ENCODE measurements at places on chromosomes 7 and 10.

DNA sequence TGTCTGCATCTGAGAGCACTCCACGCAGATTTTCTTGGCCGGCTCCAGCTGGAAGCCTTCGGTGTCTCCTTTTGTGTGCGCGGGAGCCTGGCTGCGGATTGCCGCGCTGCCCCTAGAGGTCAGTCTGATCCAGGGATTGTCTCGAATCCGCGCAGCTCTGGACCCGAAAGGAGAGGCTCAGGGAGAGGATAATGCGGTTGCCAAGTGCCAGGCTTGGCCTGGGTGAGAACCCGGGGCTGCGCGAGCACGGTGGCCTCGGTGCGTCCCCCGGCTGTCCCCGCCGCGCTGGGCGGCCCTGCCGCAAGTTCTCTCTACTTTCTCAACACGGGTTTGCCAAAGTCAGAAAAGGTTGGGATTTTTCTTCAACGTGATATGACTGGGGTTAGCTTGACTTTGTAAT lies 140.9 kb downstream of the ADCYAP1R1 start:
- peak; percentile 9 for DNase-seq

GRCh38 chr10:2120746-2121145 lies 383.4 kb upstream of the ADARB2 start:
- DNase-seq = no peak

- DNase-seq = no peak
Observed at GRCh38 chr7:105198223-105198622, 184.2 kb downstream of the KMT2E start.

DNA sequence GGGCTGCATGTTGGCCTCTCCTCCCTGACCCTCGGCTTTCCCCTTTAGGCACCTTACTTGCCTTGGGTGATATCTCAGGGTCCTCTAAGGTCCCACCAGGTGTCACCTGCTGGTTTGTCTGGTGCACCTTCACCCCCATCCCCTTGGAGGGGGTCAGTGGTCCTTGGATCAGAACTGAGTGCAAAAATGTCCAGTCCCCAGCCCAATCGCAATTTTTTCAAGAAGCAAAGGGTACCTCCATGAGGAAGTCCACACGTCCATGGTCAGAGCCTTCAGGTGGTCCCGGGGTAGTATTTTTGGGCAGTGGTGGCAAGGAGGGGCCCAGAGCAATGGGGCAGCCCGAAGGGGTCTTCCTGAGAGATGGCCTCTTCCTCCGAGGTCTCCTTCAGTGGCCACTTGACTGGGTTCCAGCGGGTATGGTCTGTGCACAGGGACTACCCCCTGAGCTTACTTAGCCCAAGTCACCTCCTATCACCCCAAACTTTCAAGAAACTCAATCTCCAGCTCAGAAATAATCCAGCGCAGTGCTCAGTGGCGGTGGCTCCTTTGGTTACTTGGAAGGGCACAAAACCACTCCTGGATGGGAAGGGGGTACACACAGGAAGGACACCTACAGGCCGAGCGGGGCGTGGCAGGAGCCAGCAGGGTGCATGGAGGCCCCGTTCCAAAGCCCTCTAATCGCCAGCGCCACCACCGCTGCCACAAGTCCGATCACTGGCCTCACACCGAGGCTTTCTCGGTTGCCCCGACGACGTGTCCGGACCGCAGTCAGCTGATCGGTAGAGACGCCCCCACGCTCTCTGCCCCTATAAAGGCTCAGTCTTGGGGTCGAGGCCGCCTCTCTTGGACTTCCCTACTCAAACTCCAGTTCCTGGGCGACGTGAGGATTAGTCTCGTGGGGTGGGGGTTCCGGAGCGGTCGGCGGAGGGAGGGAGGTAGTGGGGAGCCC lies 4.5 kb downstream of the SAP25 start:
- DNase-seq = no peak

- DNase-seq = no peak
Observed at GRCh38 chr10:49114718-49115014, 656 bp downstream of the VSTM4 start.

GRCh38 chr10:28429573-28430216 lies 103.2 kb upstream of the WAC start:
- no peak for DNase-seq

GRCh38 chr7:23472956-23473843 lies 2.9 kb upstream of the IGF2BP3 start:
- no peak for DNase-seq

GRCh38 chr7:134101716-134102115 lies 25.4 kb upstream of the LRGUK start:
- no peak for DNase-seq

DNA sequence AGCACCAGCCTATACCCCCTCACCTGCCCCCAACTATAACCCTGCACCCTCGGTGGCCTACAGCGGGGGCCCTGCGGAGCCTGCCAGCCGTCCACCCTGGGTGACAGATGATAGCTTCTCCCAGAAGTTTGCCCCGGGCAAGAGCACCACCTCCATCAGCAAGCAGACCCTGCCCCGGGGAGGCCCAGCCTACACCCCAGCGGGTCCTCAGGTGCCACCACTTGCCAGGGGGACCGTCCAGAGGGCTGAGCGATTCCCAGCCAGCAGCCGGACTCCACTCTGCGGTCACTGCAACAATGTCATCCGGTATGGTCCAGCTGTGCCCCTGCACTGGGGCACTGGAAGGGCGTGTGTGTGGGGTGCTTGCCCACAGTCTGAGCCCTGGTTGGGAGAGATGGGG lies 40.0 kb upstream of the BMPR1A start:
- no peak for DNase-seq

GRCh38 chr7:137935884-137936508 lies 65.9 kb downstream of the CREB3L2 start:
- no peak for DNase-seq

GRCh38 chr10:91879515-91880170 lies 29.6 kb downstream of the FGFBP3 start:
- DNase-seq = no peak

DNA sequence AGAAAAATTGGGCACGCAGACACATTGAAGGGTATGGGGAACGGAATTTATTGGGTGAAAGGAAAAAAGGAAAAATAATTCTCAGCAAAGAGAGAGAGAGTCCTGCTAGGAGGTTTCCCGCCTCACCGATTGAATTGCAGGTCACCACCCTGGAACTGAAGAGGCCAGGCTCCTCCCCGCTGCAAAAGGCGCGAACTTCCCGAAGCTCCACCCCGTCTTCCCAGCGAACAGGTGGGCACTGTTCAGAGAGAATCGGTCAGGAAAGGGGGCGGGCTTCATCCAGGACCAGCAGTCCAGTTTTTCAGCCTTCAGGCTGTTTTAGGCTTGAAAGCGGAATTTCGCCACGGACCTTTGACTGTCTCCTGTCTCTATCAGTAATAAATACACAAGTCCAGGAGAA lies 27.3 kb upstream of the CADPS2 start:
- DNase-seq = no peak

- no peak for DNase-seq
Observed at GRCh38 chr10:129725890-129726631, 238.0 kb downstream of the EBF3 start.

DNA sequence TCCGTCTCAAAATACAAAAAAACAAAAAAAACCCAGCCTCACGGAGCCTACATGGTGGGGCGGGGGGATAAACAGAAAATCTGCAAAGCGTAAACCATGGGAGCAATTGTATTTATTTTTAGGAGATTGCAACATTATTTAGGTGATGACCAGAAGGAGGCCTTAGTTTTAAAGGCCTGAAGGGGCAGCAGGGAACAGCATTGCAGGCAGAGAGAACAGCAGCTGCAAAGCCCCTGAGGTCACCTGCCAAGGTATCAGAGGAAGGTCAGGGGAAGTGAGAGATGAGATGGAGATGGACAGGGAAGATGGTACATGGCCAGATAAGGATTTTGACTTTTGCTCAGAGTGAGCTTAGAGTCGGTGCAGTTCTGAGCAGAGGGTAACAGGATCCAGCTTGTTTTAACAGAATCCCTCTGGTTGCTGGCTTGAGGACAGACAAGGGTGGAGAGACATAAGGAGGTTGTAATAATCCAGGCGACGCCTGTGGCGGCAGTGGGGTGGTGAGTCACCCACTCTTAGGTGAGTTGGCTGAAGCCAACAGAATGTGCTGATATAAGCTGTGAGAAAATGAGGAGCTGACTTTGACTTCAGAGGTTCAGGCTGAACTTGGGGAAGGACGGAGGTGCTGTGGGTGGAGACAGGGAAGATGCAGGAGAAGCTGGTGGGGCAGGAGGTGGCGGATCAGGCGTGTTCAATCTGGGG lies 82.3 kb upstream of the GTF2I start:
- DNase-seq = no peak

DNA sequence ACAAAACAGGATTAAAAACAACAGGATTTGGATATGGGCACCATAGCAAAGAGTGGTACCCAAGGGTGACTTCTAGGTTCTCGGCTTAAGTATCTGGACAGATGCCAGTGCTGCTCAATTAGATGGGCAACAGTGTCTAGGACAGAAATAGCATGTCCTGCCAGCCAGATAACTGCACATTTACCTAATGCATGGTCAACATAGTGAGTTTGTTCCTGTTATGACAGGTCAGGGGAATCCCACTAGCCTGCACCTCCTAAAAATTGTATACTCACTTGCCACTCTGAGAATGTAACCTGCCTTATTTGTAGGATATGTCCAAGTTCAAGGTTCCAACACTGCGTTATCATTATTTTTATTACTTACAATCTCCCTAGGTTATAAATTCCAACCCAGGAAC lies 471.7 kb downstream of the GRM8 start:
- DNase-seq = no peak

GRCh38 chr7:97858221-97858620 lies 14.0 kb downstream of the ASNS start:
- DNase-seq = no peak

DNA sequence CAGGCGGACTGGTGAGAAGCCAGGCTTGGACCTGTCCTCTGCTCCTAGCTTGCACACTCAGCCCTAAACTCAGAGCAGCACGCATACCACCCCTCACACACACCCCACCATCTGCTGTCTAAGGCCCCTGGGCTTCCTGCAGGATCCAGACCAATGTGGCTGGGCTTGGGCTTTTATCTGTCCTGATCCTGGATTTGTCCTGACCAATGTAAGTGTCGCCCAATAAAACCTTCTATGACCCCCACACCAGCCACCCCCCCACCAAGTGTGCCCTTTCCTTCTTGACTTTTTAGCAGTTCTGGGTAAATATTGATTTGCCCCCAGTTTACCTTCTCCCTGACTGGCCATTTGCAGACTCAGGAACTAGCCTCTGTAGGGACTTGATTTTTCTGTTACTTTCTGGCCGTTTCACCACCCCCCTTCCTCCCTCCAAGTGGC lies 1.7 kb upstream of the HOXA13 start:
- DNase-seq = no peak

DNA sequence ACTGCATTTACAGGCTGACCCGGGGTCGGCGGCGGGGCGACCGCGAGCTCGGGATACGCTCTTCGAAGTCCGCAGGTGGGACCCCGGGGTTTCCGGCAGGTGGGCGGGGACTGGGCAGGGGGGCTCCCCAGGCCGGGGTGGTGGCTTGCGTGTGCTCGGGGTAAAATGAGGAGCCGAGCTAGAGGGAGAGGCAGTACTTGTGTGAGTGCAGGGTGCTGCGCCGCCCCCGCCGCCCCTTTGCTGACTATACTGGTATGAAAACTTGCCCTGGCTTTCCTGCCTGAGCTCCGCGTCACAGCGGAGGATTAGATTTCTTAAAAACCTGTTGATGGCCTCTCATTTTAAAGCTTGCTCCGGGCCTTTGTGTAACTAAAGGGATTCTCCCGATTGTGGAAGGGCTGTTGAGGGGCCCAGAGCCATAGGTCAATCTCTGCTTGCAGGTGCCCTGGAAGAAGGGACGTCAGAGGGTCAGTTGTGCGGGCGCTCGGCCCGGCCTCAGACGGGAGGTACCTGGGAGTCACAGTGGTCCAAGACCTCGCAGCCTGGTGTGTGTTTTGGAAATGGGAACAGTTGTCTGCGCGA lies 488 bp downstream of the ARMC10 start:
- DNase-seq = peak; percentile 40

- peak; percentile 32 for DNase-seq
Observed at GRCh38 chr7:142516038-142516501, 233.2 kb upstream of the PRSS1 start.

DNA sequence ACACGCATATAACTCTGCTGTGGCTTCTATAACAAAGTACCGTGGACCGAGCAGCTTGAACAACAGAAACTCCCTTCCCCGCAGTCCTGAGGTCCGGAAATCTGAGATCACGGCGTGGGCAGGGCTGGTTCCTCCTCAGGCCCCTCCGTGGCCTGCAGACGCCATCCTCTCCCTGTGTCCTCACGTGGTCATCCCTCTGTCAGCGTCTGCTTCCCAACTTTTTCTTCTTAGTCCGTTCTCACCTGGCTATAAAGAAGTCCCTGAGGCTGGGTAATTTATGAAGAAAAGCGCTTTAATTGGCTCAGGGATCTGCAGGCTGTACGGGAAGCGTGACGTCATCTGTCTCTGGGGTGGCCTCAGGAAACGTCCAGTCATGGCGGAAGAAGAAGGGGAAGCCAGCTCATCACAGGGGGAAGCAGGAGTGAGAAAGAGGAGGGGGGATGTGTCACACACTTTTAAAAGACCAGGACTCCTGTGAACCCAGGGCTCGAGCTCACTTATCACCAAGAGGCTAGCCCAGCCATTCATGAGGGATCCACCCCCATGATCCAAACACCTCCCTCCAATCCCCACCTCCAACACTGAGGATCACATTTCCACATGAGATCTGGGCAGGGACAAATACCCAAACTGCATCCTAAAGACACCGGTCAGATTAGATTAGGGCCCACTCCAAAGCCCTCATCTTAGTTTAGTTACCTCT lies 91.2 kb upstream of the INSIG1 start:
- peak; percentile 37 for DNase-seq

GRCh38 chr7:156785998-156786543 lies 106.9 kb downstream of the LMBR1 start:
- no peak for DNase-seq

All from GM19239 (cell line).